ENCODE measurements at places on chromosomes 2 and 18.
A peak's percentile ranks its signal among the peaks of the same experiment; 100 is the strongest.

GRCh38 chr2:239324456-239324855 lies 76.4 kb downstream of the HDAC4 start:
- DNase-seq: peak; percentile 23

- DNase-seq: peak; percentile 64
These were observed at the start of gene NPAS2 for GRCh38 chr2:100819370-100820272. TSS of gene NPAS2 (plus strand) at chr2:100820139. CDS start at chr2:100904755, 84,616 bp downstream.

- DNase-seq: no peak
These were observed 46.1 kb upstream of the GPC1 start for GRCh38 chr2:240389302-240389805.

GRCh38 chr18:70627182-70627802 lies 338.4 kb downstream of the SOCS6 start:
- DNase-seq: no peak

DNA sequence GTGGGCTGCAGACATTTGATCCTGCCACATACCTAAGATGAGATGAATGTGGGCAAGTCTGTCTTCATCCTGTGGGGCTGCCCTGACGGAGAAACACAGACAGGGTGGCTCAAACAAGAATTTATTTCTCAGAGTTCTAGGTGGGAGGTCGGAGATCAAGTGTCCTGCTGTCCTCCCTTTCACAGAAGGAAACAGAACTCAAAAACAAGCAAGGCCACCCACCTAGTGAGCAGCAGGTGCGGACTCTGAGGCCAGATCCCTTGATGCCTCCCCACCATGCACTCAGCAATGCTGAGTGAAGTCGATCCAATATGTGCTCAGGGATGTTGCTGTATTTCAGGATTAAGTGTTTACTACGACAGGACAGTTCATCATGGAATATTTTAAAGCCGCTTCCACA lies 63.0 kb upstream of the SNTG2 start:
- DNase-seq: no peak

DNA sequence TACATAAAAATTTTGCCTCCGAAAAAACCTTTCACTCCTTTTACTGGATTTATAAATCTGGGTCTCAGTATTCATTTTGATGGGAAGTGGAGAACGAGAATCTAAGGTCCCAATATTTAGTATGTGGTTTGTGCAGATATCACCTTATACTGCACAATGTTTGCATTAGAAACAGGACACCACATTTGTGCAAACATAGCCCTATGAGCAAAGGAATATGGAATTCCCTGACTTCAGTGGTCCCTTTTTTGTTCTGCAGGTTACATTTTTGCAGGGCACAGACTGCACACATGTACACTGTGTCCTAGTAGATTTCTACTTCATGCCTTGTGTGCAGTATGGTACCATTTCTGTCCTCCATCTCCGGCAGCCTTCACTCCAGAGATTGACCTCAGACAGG lies 130.0 kb downstream of the CDH19 start:
- no peak for DNase-seq

DNA sequence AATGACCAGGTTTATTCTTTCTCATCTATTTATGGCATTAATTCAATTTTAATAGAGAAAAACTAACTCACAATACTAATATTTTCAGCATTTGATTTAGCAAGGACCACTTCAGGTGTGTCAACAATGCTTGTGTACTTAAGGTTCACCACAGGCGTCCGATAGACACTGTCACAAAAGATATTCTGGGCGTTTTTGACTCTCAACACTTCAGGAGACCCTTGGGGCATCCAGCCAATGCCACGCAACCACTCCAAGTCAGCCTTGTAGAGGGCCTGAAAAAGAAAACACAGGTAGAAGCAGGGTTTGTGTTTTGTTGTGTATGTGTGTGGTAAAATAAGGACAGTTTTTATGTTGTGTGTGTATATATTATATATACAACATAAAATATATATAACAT lies 158.2 kb downstream of the NEB start:
- no peak for DNase-seq

DNA sequence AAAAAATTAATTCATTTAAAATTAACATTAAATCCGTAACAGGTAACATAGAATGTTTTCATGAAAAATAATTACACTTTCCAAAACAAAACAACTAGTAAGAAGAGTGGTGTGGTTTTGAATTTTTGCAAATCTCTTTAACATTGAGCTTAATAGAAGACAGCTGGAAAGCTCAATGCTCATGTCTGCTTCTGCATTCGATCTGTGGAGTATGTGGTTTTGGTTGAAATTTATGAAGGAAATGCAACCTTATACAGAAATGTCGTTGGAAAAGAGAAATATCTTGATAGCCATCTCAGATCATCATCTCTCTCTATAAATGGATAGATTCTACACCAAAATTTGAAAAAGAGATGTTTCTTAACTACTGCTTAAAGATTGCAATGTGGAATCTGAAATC lies 17.3 kb upstream of the FHL2 start:
- no peak for DNase-seq

DNA sequence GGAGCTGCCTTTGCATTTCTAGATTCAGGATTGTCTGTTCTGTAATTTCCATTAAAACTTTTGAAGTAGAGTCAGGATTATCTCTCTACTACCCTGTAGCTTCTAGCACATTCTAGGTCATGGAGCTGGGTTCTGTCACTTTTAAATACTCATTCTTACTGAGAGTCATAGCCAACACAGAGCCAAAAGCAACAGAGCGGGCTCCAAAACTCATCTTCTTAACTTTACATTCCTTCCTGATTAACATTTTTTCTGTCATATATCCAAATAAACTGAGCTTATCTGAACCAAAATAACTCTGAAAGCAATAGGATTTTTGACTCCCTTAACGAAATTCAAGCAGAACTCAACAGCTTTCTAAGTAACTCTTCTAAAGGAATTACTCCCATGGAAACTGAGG lies 12.9 kb downstream of the PREPL start:
- no peak for DNase-seq

DNA sequence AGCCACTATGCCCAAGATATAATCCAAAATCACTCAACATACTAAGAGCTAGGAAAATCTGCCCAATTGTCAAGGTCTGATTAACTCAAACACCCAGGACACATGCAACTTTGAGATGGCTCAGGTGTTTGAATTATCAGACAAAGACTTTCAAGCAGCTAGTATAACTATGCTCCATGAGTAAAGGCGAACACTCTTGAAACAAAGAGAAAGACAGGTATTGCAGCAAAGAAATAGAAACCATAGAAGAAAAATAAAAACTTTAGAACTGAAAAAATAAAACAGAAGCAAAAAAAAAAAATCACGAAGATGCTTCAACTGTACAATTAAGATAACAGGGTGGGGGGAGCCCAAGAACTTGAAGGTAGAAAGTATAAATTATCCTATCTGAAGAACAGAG lies 214.2 kb downstream of the EIPR1 start:
- DNase-seq: no peak

DNA sequence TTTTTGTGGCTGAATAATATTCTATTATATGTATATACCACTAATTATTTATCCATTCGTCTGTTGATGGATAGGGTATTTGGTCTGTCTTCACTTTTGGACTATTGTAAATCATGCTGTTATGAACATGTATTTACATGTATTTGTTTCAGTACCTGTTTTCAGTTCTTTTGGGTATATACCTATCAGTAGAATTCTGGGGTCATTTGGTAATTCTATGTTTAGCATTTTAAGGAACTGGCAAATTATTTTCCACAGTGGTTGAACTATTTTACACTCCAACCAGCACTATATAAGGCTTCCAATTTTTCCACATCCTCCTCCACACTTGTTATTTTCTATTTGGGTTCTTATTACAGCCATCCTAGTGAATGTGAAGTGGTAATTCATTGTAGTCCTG lies 12.4 kb upstream of the TANK start:
- DNase-seq: no peak

- no peak for DNase-seq
These were observed 3.6 kb upstream of the TFCP2L1 start for GRCh38 chr2:121288454-121289231.

DNA sequence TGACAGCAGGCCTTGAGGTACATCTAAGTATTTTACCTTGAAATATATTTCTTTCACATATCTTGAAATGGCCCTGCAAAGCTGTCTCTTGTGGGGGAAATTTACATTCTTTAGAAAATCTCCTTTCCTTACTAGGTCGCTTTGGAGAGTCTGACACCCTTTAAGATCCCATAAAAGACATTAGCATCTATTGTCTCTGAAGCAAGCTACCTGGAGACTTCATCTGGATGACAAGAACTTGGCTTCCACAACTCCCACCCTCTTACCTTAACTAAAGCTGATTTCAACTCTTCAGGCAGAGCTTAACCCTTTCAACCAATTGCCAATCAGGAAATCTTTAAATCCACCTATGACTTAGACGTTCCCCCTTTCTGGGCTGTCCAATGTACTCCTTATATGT lies 219.3 kb downstream of the PIEZO2 start:
- DNase-seq: no peak

GRCh38 chr2:189147361-189147760 lies 32.2 kb downstream of the COL5A2 start:
- no peak for DNase-seq
